Osteocyte (in vitro differentiated cells): ENCODE measurements at places on chromosomes 2 and 18.
A peak's percentile ranks its signal among the peaks of the same experiment; 100 is the strongest.

DNA sequence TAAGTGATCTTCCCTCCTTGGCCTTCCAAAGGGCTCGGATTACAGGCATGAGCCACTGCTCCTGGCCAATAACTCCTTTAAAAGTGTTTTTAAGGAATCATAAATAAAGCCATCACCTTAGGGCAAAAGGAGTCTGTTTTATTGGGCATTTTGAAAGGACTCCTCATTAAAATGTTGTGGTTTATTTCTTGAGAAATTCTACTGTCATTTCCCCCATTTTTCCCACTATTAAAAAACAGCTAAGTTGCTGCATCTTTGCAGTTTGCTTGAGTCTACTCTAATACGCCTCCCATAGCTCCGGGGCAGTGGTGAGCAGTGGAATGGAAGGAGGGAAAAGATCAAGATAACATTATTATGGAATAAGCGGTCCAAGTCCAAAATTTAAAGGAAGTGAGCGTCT, 293.2 kb downstream of the PIEZO2 start:
- DNase-seq: no peak

DNA sequence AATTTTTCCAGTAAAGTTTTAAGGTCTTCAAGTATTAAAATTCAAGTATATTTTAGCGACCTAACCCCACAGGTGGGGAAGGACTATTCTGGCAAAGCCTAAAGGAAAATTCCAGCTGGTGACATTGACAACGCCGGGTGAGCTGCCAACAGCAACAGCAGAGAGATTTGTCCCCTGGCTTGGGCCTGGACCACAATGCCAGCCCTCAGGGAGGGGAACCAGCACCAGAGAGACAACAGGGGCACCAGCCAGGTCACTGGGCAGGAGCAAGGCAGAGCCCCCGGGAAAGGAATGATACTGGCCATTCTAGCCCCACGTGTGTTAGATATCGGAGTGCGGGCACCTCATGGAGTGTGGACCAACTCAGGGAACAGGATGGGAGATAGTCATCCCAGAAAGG, 95.7 kb downstream of the ARMC9 start:
- DNase-seq: peak; percentile 72

DNA sequence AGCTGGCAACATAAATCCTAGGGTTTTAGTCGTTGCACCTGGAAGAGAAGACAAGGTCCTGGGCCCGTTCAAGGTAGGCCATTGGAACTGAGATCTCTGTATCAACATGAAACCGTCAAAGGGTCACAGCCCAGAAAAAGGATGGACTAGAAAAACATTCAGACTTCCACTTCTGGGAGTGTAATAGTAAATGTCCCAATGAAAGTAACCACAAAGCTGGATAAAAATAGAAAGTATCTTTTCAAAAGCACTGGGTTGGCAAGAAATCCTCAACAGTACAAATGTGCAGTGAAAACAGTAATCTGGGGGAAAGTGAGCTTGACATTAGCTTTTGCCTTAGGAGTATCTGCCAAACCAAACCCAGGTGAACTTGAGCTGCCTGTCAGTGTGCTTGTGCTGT, 12.9 kb downstream of the CGREF1 start:
- DNase-seq: no peak

DNA sequence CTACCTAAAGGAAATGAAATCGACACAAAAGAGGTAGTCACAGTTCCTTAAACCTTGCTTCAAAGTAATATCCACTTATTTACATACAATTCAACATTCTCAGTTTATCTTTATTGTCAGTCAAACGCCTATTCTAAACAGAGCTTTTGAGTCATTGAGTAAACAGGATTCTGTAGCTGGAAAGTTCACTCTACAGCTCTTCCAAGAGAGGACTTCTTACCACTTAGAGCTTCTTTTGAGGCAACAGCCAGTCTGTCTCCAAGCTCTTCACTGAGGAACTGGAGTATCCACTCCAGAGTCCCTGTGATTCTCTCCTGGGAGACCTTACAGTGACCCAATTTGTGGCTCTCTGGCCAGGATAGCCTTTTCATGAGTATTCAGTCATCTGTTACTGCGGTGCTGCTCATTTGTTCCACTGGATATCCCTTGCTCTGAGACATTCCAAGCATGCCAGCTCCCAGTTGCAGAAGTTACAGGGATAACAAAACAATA, 210.9 kb upstream of the OSR1 start:
- DNase-seq: no peak

DNA sequence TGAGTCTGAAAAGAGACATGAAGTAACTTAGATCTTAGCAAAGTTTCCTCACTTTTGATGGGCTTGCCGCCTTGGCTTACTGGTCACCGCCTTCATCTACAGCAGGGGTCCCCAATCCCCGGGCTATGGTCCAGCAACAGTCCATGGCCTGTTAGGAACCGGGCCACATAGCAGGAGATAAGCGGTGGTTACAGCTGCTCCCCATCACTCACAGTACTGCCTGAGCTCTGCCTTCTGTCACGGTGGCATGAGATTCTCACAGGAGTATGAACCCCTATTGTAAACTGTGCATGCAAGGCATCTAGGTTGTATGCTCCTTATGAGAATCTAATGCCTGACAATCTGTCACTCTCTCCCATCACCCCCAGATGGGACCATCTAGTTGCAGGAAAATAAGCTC, 72.9 kb downstream of the BIN1 start:
- DNase-seq: peak; percentile 17

- DNase-seq: no peak
Observed at GRCh38 chr2:2767837-2768236, 436.8 kb upstream of the MYT1L start.

- DNase-seq: no peak
Observed at GRCh38 chr2:120556911-120557310, 178.8 kb upstream of the GLI2 start.

- no peak for DNase-seq
Observed at GRCh38 chr18:24878289-24878688, 417.9 kb downstream of the HRH4 start.

- DNase-seq: peak; percentile 59
Observed at GRCh38 chr2:15890936-15891905, 49.1 kb upstream of the MYCN start.

- DNase-seq: no peak
Observed at GRCh38 chr2:176642074-176642473, 372.8 kb downstream of the MTX2 start.

DNA sequence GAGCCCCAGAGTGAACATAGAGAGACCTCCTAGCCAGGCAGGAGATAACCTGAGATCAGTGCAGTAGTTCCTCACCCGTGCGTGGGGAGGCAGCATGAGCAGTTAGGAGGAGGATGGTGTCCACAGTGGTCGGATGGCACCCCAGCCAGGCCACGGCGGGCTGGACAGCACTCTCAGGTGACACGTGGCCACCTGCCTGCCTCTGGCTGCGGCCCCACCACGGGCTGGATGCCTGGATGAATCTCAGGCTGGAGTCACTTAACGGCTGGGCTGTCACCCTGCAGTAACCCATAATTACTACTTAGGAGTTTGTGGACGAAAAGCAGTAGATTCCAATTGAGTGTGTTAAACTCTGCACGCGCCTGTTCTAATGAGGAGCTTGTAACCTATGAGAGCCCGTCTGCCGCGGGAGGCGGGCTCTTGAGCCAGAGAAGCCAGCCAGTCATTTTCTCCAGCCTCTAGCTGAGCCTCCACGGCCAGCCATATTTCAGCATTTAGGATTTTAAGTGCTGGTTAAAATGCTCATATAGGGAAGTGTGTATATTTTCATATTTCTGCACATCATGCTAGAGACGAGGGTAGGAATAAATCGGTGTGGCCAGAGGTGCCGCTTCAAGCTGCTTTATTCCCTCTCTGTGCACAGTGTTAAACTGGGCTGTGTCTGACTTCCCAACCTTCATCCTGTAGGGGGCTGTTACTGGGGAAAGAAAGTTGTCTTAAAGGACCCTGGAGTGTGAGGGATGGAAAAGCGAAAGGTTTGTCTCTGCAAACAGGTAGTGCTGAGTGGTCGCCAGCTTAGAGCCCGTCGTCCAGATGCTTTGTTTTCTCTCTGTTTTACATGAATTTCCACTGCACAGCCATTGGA, 144.0 kb downstream of the GLI2 start:
- DNase-seq: no peak

DNA sequence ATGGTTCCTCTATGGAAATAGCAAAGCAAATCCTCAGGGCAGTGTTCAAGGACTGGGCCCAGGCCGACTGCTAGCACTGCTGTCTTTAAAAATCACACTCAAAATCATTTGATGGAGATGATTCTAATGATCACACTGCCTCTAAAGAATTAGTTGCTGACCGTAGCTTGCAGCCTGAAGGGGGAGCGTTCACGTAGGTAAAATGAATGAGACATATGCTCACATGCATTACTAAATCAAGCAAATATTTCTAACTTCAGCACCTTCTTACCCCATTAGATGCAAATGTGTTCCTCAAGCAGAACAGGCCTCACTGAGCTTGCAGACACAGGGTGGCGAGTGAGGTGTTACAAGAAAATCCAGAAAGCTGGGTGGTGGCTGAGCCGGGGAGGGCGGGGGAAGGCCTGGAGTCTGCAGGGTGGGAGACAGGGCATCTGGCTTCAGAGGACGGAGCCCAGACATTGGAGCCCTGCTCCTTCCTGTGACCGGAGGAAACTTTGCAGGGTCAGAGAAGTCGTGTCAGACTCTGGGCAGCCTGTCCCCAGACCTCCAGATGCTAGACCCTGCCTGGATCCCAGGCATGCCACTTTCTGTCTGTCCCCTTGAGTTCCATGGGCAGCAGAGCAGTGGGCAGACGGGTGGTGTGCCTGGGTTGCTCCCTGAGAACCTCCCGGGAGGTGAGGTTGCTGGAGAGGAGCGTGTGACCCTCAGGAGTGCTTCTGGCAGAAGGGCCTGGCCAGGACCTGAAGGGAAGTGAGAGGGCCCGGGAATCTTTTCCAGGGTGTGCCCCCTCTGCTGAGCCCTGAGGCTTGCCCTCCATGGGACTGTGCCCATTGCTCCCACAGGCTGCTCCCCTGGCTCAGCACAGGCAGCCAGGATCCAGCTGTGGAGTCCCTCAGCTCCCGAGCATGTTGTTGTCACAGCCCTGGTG, 7.1 kb upstream of the NPPC start:
- DNase-seq: peak; percentile 67

GRCh38 chr2:47695800-47696477, 87.0 kb upstream of the MSH6 start:
- DNase-seq: no peak

- DNase-seq: no peak
Observed at GRCh38 chr2:22326250-22326649, 1058.7 kb upstream of the KLHL29 start.

DNA sequence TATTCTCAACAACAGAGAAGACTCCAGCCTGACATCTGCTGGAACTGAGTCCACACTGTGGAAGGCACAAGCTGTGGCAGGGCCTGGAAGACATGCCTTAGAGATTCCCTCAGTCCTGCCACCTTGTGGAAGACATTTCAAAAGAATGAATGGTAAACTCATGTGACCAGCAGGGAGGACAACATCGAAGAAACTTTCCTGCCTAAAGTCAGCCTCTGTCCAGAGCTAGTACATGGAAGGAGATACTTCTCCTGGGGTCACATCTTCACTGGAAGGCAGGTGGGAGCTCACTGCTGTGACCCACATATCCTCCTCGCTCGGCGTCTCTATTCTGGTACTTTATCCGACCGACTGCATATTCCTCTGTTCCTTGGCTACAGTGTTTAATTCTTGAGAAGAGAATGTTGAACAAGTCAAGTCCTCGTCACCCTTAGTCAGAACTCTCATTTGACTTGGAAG, 59.5 kb downstream of the PUM2 start:
- DNase-seq: no peak

DNA sequence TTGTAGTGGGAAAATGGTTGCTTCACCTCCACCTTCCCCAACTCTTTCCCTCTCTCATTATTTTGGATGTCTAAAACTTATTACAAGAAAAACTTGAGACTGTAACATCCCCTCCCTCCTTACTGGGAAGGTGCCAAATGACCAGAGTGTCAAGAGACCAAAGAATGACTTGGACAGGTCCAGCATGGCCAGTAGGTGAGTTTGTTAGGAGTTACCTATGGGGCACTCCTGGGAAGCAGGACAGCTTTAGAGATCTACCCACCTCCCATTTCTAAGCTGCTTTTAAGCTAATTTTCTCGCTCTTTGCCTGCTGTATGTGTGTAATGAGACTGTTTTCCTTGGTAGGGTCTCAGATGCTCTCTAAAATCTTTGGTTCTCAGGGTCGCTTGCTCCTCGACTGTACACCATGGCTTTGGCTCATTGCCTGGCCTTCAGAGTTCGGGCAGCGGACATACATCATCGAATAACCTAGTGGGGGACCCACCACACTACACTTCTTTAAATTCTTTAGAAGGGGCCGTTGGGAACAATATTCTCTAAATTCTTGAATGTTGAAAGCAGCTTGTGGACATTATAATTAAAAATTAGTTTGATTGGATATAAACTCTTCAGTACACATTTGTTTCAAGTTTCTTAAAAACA, 45.2 kb downstream of the SLC30A6 start:
- no peak for DNase-seq
